ENCODE measurements at places on chromosomes 16 and 17.

DNA sequence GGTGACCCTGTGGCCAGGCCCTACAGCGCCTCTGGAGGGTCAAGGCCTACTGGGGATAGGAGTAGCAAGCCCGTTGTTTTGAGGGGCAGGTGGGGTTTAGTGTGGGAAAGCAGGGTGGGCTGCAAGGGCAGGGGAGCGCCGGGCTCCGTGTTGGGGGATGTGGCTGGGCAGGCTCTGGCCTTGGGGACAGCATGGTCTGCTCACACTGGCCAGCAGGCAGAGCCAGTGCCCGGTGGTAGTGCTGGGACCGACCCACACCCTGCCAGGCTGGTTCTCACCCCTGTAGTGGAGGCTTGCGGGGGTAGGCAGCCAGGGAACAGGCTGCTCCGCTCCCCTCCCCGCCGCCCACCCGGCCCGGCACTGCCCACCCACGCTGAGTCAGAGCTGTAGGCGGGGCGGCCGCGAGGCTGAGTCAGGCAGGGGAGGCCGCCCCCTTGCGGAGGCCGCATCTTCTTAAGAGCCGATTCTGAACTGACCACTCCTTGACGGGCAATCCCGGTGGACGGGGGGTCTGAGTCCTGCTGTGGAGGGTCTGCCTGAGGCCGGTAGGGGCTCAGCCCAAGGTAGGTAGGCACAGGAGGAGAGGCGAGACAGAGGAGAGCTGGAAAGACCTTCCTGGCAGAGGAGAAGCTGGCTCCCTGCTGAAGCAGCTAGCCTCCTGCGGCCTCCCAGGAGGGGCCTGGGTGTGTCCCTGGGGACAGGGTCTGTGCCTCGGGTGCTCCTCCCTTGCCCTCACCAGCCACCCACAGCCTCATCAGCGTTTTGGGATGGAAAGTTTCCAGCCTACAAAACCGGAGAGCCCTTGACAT, 62.4 kb downstream of the BAIAP2 start:
- DNase-seq = no peak

- no peak for DNase-seq
Observed at GRCh38 chr17:57984261-57984890, 3.7 kb downstream of the VEZF1 start.

DNA sequence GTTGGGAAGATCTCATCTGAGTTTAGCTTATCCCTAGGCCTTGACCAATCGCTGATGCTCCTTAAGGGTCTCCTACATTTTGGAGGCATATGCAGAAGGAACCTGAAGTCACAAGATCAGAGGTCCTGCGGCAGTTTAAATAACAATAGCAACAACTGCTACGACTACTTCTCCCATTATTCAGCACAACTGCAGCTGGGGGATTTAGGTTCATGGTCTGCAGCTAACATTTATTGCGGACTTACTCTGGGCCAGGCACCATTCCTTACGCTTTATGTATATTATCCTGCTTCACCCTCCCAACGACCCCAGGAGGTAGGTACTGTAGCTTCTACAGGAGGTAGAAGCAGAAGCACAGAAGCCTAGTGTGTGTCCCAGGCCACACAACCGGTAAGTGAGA, 59.5 kb downstream of the AKAP1 start:
- no peak for DNase-seq

GRCh38 chr17:28545787-28546415, 6.5 kb downstream of the UNC119 start:
- no peak for DNase-seq

DNA sequence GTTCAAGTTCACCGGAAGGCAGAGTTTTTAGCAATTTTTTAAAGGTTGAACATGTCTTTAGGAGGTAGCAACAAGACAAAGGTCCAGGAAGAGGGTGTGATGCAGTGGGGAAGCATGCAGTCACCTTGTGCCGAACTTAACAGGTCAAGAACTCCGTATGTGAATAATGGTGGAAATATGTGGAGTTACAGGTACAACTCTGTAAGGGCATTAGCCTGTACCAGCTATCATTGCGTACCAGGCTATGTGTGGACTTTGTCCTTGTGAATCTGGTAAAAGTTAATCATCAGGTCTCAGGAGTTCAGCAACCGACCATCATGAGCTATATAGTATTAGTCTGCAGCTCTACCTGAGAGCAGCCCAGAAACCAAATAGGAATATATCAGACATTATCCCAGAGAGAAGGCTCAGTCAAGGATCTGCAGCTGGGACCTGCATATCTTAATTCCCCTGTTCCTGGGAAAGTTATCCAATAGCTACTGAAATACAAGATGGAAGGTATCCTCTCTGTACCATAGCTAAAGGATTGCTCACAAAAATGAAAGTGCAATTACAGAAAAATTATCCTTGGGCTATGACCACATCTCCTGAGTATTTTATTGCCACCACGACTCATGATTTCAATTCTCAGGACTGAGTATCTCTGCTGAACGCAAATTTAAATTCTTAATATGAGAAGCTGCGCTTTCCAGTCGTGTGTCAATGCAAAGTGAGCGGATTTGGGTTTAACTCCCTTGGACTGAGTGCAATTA, 469.3 kb downstream of the CDH13 start:
- no peak for DNase-seq

- no peak for DNase-seq
Observed at GRCh38 chr17:46046957-46047356, 47.9 kb downstream of the STH start.

GRCh38 chr16:13779676-13780075, 140.3 kb upstream of the ERCC4 start:
- no peak for DNase-seq

GRCh38 chr17:51840688-51841087, 317.8 kb downstream of the CA10 start:
- no peak for DNase-seq

GRCh38 chr16:81127051-81127450, 30.9 kb upstream of the GCSH start:
- no peak for DNase-seq

DNA sequence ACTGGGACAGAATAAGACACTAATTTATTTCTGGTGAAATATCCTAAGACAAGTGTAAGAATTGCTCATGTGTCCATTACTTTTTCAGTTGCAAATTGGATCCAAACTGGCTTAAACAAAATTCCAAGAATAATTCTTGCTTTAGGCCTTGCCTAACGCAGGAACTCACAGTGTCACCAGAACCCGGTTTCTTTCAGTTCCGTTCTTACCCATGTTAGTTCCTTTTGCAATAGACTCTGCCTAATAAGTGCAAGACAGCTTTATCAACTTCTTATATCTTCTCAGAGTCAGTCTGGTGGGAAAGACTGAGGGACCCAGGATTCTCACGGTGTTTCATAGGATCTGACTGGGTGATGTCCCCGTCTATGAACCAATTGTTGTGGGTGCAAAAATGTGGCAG, 24.7 kb downstream of the GDE1 start:
- no peak for DNase-seq

GRCh38 chr16:85328676-85329058, 216.4 kb upstream of the CIBAR2 start:
- DNase-seq = no peak

DNA sequence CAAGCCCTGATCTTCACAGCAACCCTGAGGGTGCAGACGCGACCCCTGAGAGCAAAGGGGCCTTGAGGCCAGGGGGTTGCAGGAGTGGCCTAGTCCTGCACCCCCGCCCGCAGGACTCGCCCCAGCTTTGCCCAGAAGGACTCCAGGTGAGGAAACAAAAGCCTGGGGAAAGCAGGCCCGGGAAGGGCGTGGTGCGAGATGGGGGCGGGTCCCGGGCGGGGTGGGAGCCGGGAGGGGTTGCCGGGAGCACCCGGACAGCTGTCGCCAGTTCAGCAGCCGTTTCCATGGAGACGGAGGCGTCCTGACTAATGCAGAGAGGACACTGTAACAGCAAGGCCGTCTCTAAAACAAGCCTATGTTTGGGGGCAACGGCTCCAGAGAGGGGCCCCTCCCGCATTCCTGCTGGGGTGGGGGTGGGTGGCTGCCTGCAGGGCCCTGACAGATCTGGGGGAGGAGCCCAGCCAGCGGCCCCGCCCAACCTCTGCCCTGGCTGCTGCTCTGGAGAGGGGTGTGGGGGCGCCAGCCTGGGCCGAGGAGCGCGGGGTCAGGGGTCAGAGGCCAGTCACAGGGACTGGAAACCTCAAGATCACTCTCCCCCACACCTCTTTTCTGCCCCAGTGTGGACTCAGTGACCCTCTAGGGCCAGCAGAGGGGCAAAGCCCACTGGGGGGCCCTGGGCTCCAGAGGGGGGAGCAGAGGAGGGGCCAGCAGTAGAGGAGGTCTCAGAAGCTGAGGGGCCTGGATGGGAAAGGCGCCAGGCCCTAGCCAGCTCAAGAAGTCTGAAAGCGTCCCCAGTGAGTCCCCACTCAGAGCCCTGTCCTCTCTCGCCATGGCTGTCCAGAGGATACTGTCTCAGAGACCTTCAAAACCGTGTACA, 3.1 kb upstream of the TPPP3 start:
- DNase-seq = no peak

GRCh38 chr17:40168262-40168832, 8.9 kb upstream of the RAPGEFL1 start:
- DNase-seq = no peak

GRCh38 chr17:77679589-77679988, 278.9 kb upstream of the TNRC6C start:
- no peak for DNase-seq

- DNase-seq = no peak
Observed at GRCh38 chr16:81900456-81900855, 110.8 kb downstream of the SDR42E1 start.

DNA sequence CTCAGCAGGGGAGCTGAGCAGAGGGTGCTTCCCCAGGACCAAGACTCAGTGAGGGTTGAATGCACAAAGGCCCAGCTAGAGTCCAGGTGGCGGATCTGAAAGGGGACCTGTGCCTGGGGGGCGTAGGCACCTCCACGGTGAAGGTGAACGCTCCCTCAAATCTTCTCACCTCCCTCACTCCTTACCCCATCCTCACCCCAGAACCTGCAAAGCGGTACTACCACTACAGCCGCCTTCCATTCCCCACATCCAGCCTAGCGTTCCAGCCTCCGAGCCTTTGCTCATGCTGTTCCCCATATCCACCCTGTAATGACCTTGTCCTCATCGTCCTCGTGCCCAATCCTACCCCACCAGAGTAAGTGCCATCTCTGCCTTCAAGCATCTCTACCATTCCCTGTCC, 30.6 kb downstream of the TRPV3 start:
- no peak for DNase-seq

GRCh38 chr17:1906662-1907101, 76.9 kb downstream of the RPA1 start:
- DNase-seq = no peak

GRCh38 chr17:41338961-41339485, 11.6 kb downstream of the KRT33A start:
- no peak for DNase-seq

DNA sequence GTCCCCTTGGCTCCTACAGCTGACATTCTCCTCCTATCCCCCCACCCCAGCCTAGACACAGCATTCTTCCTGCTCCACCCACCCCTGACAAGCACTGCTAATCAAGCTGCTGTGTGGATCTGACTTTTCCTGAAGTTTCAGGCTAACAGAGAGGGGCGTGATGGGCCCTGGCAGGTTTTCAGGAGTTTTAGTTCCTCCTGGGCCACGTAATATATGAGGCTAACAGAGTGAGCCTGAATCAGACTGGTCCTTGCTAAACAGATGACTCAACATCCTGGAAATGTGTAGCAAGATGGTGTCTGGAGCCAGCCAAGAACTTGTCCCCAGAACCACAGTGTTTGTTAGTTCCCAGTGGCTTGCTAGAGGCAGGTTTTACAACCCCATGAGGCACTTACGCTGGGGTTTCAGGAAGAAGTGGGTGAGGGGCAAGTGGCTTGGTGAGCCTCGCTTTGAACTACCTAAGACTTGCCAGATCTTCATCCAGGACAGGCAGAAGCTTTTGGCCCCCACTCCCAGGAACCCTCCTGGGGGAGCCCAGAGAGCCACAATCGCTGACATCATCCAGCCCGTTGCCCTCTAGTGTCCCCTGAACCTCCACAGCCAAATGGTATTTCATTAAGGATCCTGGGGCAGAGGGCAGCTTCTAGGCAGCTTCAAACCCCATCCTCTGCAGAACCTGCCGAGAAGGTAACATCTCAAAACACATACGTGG, 15.9 kb downstream of the TMEM92 start:
- no peak for DNase-seq

GRCh38 chr16:19196871-19197270, 28.8 kb downstream of the SYT17 start:
- DNase-seq = no peak

Measured in activated CD8-positive, alpha-beta memory T cell treated with anti-CD3 and anti-CD28 coated beads for 48 hours (primary cell).